Peyer's patch (tissue), 4 donors: ENCODE measurements at places on chromosomes 6 and 20. TPM values are rescaled to one million over a fixed set of nuclear protein-coding genes. Genes with fewer than 3 reads are reported as not detected.

TMEM74B gene
- 37.0 TPM for total RNA-seq

SIGLEC1 gene
- 10.7 TPM for total RNA-seq

MYB gene
- 14.2 TPM for total RNA-seq

AGPAT4 gene
- total RNA-seq = 2.0 TPM
